Activated gamma-delta T cell (primary cell): ENCODE measurements at places on chromosomes 5 and 9.

DNA sequence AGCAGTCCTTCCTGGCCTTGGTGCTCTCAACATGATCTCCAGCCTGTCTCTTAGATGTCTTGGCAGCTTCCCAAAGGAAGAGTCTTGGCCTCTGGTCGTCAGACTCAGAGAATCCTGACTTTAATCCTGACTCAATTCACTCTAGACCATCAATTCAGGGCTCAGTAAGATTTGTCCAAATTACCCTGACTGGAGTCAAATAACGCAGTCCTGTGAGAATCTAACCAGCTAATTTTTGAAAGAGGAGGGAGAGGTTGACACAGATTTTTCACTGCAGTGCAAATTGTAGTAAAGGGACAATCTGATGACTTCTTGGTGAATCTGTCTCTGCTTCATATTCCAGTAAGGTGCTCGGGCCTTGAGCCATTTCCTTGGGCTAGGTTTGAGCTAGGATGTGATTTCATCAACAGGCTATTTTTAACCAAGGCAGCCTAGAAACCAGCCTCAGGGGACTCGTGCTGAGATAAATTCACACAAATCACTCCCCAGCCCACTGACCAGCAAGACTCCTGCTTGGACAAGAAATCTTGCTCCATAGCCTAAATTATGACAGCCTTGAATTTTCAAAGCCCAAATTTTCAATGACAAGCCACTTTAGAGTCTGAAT is 257.4 kb downstream of the ENC1 start:
- no peak for DNase-seq

- no peak for DNase-seq
Measured at GRCh38 chr9:124078641-124079040, 67.1 kb downstream of the LHX2 start.

DNA sequence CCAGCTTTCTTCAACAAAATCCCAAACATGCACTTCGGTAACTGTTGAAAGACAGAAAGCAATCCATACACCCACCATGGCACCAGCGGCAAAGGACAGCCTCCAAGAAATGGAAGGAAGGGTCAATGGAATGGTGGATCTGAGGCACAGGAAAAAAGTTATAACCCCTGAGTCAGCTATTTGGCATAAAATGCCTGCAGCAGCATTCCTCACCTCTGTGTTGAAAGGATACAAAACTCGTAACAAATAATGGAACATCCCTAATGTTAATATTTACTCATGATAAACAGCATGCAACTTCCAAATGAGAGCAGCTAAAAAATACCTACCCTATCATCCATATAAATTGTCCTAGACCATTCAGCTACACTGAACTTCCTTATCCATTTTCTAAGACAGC is 9.4 kb downstream of the FBXW11 start:
- DNase-seq: no peak

- no peak for DNase-seq
Measured at GRCh38 chr5:52582313-52582712, 205.4 kb upstream of the ITGA1 start.

DNA sequence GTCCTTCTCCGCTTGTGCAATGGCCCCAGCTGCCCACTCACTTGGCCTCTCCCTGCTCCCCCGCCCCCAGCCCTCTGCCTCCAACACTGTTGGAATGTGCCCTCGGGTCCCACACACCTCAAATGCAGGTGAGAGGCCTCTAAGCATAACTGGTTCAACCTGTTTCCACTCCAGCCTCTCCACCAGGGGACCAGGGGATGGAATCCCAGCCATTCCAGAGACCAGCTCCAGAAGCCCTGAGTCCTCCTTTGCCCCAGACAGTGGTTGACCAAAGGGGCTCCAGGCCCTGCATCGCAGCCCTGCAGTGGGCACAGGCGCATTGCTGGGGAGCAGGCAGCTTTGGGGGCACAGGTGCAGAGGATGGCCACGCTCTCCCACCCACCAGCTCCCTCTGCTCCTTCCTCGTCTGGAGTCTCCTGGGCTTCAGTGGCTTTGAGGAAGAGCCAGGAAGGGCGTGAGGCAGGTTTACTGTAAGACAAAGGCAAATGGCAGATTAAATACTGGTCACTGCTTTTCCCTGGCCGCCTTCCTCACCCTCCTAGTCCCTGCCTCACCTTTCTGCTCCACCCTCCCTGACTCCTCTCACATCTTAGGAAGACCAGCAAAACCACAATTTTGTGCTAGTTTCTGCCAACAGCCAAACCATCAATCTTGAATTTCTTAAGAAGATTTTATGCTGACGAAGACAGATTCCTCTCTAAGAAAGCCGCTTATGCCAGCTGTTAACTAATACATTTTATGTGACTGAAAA is 29.1 kb upstream of the IRX2 start:
- DNase-seq: no peak

DNA sequence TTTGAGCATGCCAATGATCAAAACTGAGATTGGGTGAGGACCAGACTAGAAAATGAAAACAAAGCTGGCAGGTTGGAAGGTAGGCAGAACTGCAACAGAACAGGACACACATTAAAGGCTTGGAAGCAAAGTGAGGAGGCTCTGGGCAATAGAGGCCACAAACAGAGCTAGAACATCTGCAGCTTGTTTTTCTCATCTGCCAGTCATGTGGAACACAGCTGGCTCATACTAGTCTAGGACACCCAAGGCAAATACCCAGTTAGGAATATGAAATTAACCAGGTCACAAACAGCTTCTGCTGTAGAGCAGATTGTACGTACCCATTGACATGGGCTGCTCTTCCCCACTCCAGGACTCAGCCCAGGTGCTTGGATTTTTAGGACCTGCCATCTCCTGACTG is 61.7 kb downstream of the SPEF2 start:
- DNase-seq: no peak

- no peak for DNase-seq
Measured at GRCh38 chr9:25205285-25205684, 473.0 kb downstream of the TUSC1 start.

DNA sequence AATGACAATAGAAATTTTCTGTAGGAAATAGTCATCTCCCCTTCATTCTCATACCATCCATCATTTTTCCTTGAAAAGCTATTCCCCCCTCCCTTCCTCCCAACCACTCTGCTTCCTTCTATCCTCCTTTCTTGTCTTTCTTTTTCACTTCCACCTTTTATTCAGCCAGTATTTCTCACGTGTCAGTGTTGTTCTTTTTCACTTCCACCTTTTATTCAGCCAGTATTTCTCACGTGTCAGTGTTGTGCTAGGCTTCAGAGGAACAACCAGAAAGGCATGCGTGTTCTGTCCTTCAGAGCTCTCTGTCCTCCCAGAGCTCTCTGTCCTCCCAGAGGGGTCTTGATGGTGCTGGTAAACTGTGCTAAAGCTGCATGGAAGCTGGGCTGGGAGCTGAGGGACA is 419.6 kb downstream of the GADD45G start:
- DNase-seq: no peak

- no peak for DNase-seq
Measured at GRCh38 chr5:179812997-179813607, 6.4 kb upstream of the MGAT4B start.

DNA sequence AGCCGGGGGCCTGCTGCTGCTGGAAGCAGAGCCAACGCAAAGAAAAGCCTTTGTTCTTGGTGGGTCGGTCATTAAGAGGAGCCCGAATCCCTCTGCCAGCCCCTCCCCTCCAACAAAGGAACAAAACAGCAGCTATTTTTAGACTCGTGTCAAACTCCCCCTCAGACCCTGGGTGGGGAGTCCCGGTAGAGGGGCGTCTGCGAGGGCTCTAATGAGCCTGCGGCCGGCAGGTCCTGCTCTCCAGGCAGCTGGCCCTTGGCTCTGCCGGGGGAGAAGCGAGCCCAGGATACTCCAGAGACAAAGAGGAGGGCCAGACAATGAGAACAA is 114.0 kb downstream of the LHX2 start:
- no peak for DNase-seq

DNA sequence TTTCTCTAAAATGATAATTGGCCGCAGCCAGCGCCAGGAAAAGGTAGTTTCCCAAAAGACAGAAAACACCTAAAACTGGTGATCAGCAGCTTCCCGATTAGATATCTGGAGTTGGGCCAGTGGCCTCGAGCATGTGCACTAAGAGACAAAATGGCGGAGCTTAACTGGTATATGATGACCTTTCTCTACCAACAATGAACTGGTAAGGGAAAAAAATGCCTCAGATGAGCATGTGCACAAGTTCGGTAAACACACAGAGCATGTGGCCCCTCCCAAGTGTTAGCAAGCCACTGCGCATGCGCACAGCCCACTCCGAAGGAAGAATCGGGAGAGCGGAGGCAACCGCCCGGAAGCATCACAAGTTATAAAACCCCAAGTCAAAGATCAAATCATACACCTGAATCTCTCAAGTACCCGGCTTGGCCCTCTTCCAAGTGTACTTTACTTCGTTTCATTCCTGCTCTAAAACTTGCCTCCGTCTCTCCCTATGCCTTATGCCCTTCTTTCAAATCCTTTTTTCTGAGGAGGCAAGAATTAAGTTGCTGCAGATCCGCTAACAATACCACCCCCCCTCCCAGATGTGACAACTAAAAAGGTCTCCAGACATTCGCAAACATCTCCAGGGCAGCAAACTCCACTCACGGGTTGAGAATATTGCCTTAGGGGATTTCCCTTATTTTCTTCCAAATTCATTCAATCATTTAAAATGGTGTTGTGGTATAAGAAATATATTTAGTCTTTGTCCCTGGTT is 15.0 kb upstream of the PTBP3 start:
- DNase-seq: no peak

DNA sequence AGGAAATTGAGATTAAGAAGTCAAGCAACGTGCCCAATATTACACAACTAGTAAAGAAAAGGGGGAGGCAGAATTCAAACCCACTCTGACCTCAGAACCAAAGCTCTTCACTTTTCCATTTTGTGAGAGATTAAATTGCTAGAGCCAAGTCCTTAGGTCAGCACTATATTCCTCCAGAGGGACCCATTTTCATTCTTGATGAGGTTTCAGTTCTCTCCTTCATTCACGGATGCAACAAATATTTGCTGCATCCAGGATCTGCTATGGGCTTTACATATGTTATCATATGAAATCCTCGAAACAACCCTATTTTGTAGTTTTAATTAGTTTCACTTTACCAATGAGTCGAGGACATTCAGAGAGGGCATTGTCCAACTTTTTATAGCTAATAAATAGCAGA is 239.2 kb downstream of the EFNA5 start:
- no peak for DNase-seq
